ENCODE measurements at places on chromosomes 4 and X.

DNA sequence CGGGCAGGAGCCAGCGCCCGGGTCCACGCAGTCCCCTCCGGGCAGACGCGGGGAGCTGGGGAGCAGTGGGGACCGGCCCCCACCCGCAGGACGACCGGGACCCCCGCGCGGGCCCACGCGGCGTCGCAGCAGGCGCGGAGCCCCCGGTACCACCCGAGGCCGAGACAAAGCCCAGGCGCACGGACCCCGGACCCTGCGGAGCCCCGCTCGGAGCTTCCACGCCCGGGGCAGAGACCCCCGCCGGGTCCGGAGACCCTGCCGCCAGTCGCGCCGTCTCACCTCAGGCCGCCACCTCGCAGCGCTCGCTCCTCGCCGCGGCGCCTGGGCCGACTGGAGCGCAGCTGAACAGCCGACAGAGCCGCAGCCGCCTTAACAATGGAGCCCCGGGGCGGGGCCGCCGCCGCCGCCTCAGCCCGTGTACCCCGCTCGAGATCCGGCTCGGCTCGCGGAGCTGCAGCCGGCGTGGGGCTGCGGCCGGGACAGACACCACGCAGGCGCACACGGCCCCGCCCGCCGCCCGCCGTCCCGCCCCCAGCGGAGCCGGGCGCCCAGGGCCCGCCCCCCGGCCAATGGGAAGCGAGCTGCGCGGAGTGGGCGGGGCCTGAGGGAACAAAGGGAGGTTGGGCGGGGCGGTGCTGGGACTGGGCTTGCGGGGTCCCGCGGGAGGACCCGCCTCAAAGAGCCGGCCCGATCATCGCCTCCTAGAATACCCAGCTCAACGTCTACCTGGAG is at the start of gene AFAP1:
AFAP1 (minus strand) TSS at position 485 of the 732 bp plus-strand sequence. CDS start 67,783 bp downstream, outside the sequence.
- DNase-seq, result peak; percentile 85

DNA sequence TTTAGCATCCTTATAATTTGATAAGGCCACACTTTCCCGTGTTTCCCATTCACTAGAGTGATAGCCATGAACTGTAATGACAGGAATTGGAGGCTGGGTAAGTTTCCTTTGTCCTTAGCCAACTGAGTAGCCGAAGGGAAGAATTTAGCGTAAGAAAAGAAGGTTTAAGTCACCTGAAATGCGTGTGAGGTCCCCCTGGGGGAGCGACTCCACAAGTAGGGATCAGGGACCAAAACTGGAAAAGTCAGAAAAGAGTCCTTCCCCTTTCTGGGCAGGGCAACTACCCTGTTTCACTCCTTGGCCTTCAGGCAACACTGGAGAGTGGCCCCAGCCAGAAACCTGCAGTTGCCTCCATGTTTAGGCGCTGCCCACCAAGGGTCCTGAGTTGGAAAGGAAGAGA is 81.6 kb upstream of the MED14 start:
- DNase-seq, result no peak

DNA sequence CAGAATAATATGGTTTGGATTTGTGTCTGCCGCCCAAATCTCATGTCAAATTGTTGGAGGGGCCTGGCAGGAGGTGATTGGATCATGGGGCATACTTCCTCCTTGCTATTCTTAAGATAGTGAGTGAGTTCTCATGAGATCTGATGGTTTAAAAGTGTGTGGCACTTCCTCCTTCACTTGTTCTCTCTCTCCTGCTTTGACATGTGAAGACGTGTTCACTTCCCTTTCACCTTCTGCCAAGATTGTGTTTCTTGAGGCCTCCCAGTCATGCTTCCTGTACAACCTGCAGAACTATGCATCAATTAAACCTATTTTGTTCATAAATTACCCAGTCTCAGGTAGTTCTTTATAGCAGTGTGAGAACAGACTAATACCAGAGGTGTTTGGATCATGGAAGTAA is 325.7 kb upstream of the GIMD1 start:
- DNase-seq, result no peak

- DNase-seq, result no peak
These were observed 184.7 kb downstream of the TMA16 start for GRCh38 chr4:163679189-163679588.

GRCh38 chrX:108268434-108269080 is 169.7 kb downstream of the COL4A6 start:
- DNase-seq, result no peak

DNA sequence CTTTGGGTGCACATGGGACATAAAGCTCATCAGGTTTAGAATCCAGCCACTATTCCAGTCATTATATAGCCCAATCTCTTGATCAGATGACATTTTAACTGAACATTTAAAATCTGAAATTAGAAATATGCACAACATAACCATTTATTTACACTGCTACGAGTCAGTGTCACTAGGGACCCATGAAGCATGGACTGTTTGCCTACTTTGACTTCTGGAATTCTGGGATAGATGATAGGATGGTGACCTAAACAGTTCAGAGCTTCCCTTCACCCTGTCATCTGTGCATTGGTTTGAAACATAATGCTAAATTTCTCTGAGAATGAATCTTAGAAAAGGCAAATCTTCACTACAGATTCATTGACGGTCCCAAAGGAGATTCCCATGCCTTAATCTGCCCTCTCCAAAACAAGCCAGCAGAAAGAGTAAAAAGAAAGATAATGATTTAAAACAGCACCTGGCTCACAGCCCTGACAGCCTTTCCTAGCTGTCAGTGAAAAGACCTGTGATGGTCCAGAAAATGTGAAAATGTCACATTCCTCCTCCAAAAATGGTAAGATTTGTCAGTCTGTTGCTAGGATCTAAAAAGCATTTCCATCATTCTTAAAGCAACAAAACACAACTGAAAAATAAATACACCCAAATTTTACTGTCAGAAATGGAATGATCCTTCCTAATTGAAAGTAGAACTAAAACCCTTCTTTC is 18.9 kb upstream of the HERC3 start:
- no peak for DNase-seq

GRCh38 chr4:1249731-1250526 is 999 bp upstream of the CTBP1 start:
- peak; percentile 31 for DNase-seq

- no peak for DNase-seq
These were observed 4.1 kb downstream of the FGA start for GRCh38 chr4:154586296-154587033.

- DNase-seq, result no peak
These were observed 1.6 kb upstream of the AP1S2 start for GRCh38 chrX:15856222-15856587.

DNA sequence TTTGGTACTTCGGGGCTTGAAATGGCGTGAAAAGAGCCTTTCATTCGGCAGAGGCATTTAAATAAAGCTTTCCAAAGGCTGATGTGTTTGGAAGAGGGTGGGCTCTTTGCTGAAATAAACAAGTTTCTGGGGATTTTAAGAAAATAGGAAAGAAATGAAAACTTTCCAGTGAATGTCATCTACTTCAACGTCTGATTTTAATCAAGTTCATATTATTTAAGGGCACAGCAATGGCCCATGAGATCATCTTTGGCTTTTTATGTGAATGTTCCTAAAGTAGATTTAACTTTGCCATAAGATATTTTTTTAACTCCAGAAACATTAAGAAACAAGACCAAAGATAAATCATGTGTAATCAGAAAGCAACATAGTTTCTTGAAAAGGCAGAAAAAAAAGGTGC is 69.8 kb upstream of the TTC29 start:
- no peak for DNase-seq

GRCh38 chrX:125378205-125378604 is 58.5 kb downstream of the TEX13C start:
- no peak for DNase-seq

DNA sequence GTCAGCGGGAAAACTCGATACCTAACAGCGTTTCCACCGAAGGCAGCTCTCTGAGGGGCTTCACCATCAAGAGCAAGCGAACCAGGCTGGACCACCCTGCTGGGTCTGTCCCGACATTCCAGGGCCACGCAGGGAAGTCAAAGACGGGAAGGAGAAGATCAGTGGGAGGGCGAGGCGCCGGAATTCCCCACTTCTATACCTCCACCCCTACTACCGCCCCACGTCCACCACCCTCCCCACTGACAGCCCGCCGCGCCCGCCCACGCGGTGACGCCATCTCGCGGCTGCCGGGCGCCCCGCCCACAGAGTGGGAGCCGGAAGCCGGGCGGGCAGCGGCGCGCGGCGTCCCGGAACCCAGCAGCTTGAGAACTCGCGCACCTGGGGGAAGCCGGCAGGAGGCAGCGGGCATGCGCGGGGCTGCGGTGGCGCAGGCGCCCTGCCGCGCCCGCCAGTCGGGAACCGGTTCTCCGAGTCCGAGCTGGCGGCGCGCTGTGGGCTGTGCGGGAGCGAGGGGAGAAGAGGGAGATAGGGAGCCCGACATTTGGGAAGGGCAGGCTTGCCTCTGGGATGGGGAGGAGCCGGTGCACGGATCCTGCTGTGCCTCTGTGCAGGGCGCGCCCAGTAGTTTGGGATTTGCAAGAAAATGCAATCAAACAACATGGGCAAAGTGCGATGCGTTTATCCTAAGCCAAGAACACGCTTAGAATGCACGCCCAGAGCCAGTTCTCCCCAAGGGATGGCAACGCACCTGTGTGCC is 3.2 kb upstream of the STIM2 start:
- peak; percentile 89 for DNase-seq

DNA sequence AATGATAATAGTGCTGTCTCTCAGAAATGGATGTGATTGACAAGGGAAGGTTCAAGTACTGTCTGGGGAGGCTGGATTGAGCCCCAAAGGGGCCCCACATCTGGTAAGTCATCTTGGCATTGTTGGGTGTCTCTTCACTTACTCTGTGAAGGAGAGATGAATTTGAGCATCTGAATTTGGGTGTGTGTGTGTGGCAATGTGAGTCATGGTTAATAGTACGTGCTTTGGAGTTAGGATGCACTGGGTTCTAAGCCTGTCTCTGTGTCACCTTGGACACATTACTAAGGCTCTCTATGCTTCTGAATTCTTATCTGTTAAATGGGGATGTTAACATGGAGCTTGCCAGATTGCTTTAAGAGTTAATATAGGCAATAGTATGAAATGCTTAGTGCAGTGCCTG is 80.4 kb downstream of the FRAS1 start:
- no peak for DNase-seq

DNA sequence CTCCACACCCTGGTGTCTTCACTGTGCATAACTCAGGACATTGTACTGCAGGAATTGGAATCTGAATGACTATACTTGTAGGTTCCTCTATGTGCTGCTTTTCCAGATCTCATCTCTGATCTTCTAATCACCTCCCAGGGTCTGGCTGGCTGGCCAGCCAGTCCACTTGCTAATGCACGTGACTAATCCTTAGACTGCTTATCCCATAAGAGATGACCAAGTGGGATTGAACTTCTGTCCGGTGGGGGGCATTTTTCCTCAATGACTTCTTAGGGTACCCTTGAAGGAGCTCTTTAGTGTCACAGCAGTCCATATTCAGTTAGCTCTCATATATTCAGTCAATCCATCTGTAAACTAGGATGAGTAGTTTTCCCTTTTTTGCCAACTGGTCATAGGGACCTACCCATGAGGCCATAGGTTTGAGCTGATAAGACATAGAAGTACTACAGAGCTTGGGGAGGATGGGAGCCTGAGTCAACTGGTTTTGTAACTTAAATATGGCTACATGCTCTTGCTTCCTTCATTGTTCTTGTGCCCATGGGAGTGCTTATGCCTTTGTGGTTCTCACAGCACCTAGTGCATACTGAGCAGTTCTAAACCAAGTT is 71.9 kb upstream of the WDR1 start:
- DNase-seq, result no peak

- DNase-seq, result no peak
These were observed 409.8 kb downstream of the AR start for GRCh38 chrX:67953658-67954057.

- no peak for DNase-seq
These were observed 14.0 kb downstream of the PF4 start for GRCh38 chr4:73967866-73968265.

GRCh38 chrX:105869701-105870100 is 47.4 kb downstream of the NRK start:
- DNase-seq, result no peak

DNA sequence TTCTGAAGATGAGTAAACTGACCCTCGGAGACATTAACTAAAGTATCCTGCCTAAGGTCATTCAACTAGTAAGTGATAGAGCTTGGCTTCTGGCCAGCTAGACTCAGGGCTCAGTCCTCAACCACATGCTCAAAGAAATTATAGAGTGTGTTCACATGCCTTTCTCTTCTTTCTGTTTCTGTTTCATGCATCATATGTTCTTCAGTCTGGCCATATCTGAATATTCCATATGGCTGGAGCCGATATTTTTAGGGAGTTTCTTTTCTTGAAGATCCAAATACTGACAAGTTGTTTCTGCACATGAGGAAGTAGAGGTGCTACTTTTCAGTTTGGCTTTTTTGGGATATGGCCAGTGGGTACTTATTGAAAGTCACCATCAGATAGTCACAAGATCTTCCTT is 44.9 kb downstream of the MMRN1 start:
- DNase-seq, result no peak

- DNase-seq, result no peak
These were observed 50.8 kb downstream of the CBLL2 start for GRCh38 chrX:22323541-22323940.

GRCh38 chr4:176044589-176044951 is 21.1 kb upstream of the WDR17 start:
- no peak for DNase-seq

GRCh38 chr4:38090455-38091246 is 130.5 kb downstream of the PTTG2 start:
- DNase-seq, result peak; percentile 55

DNA sequence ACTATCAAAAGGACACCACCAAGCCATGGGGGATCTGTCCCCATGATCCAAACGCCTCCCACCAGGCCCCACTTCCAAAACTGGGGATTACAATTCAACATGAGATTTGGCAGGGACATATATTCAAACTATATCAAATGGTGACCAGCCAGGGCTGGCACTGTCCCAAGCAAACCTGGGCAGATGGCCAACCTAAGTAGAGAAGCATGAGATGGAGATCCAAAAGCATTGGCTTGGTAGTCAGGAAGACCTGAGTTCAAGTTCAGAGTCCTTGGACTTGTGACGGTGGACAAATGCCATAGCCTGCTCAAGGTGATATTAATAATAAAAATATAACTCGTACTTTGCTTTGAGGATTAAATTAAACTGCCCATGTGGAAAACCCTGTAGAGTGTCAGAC is 79.2 kb upstream of the HS3ST1 start:
- no peak for DNase-seq

DNA sequence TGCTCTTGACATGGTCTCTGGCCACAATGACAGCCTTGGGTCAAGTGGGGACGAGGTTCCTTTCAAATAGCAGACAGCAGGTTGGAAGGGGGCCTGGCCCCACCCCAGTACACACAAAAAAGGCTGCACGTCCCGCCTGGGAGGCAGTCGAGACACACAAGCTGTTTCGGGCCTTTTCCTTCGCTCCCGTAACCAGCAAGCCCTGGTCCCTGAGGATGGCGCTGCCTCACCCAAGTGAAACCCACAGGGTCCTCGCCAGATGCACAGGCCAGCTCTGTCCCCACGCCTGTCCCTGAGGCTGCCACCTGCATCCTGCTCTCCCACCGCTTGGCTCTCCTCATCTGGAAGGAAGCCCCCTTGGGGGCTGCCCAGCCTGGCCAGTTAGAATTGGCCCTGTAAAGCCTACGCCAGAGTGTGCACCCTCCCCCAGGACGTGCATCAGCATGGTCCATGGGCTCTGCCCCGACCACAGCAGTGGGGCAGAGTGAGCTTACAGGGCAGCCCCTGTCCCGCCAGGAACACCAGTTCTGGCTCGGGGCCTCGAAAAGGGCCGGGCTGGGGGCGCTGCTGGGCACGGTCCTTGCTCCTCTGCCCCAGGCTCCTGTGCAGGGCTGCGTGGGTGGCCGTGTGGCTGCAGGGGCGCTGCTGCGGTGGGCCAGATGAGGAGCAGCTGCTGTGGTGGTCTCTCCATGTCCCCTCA is 2.0 kb downstream of the CPLX1 start:
- no peak for DNase-seq
